ENCODE measurements at places on chromosomes 1 and 21.

- no peak for DNase-seq
Measured at GRCh38 chr1:60581455-60582220, 500.7 kb upstream of the NFIA start.

GRCh38 chr1:29811727-29812407 lies 575.5 kb downstream of the PTPRU start:
- no peak for DNase-seq

DNA sequence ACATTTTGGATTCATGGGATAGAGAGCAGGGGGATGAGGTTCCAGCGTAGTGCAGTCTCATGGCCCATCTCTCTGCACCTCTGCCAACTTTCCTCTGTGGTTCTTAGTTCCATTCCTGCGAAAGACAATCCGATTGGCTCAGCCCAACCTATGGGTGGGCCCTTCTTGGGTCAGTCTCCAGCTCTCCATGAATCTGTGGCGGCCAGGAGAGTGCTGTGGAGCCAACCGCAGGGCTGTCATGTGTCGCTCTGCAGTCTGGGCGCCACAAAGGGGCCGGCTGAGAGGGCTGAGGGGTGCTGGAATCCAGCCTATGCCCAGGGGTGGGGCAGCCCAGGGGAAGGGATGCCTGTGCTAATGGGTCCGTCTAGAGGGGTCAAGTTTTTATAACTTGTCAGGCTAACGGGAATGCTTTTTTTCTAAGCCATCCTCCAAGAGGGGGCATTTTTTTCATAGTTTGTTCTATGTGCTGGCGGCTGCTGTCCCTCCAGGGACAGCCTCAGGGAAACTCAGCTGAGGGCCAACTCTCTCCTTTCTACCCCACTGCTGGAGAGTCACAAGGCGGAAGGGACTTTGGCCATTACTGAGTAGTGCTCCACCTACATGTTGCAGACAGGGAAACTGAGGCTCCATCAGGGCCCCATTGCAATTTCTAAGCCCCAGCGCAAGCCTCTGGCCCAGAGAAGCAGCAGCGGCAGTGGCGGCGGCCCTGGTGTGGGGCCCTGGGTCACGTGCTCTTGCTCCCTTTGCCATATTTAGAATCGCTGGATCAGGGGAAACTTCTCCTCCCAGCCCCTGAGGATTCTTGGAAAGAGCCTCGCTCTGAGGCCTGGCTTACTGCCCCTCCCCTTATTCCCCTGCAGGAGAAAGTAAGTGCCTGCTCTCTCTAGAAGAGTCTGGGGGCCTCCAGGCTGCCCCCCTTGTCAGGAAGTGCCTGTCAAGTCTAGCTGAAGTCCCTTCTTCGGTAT lies 23.4 kb downstream of the KCNQ4 start:
- no peak for DNase-seq

DNA sequence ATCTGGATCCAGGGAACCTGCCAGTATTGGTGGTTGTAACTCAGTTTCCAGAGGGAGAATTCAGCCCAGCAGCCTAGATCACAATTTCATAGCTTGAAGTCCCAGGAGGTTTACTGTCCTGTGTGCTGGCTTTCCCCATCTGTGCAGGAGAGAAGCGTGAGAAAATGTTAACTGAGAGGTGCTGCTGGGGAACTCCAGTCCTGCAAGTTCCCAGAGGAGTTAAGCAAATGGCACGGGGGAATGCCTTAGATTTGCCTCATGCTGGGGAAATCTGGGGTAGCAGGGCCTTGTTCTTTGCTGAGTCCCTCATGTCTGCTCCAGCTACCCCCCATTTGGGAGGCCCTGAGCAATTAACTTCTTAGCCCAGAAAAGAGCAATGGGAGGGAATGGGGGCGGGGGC lies 25.1 kb upstream of the SLAMF6 start:
- no peak for DNase-seq

GRCh38 chr21:25997788-25998611 lies 172.6 kb downstream of the APP start:
- DNase-seq, result no peak

GRCh38 chr1:215192306-215192705 lies 109.8 kb downstream of the KCNK2 start:
- DNase-seq, result no peak
